ENCODE measurements at places on chromosomes 1 and 21.

GRCh38 chr1:204812842-204813241, 57.8 kb upstream of the NFASC start:
- no peak for DNase-seq

DNA sequence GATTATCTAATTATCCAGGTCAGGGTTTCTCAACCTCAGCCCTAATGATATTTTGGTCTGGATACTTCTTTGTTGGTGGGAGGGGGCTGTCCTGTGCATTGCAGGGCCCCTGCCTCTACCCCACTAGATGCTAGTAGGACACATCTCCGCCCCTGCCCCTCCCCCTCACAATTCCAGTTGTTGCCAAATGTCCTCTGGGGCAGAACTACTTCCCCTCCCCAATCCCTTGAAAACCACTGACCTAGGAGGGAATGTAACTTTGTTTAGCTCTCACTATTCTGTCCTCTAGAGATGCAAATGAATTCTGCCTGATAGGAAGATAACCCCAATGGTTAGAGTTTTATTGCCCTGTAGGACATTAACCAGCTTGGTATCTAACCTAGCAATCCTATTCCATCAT, 8.1 kb downstream of the CACNA1S start:
- no peak for DNase-seq

- DNase-seq = peak; percentile 67
Observed at GRCh38 chr1:45493116-45493697, 2.2 kb upstream of the TESK2 start.

- no peak for DNase-seq
Observed at GRCh38 chr1:181659321-181659957, 176.1 kb downstream of the CACNA1E start.

- DNase-seq = no peak
Observed at GRCh38 chr1:232594768-232595698, 34.9 kb downstream of the SIPA1L2 start.

DNA sequence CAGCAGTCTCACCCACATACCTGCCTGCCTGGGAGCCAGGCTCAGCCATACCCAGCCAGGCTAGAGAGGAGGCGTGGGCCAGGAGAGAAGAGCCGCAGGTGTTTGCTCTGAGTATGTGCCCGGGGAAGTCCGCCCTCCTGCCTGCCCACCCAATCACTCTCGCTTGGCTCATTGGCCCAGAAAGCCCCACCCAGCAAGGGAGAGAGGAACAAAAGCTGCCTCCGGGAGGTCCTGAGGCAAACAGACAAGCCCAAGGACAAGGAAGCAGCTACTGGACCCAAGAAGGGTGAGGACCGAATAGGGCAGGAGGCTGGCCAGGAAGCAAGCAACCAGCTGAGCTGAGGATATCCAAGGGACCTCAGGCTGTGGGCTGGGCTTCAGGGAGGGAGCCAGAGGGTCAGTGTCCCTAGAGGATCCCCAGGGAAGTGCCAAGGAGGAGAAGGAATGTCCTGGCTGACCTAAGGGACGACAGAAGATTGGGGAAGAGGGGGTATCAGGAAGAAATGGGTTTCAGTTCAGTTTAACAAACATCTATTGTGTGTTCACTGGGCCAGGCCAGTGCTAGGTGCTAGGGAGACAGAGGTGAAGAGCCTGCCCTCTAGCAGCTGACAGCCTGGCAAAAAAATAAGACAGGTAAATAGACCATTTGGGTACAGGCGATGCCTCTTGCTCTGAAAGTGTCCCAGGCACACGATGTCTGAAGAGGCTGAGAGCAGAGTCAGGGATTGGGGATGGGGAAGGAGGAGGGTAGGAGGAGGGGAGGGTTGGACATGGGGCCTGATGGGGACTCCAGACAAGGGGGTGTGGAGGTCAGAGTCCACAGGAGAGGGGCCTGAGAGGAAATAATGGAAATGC, at the start of gene GJB4:
TSS of gene GJB4 (plus strand) at position 238 of the 855 bp plus-strand sequence. CDS start 1,515 bp downstream, outside the sequence.
- no peak for DNase-seq

GRCh38 chr1:76939050-76939816, 72.0 kb downstream of the ST6GALNAC5 start:
- DNase-seq = peak; percentile 89

DNA sequence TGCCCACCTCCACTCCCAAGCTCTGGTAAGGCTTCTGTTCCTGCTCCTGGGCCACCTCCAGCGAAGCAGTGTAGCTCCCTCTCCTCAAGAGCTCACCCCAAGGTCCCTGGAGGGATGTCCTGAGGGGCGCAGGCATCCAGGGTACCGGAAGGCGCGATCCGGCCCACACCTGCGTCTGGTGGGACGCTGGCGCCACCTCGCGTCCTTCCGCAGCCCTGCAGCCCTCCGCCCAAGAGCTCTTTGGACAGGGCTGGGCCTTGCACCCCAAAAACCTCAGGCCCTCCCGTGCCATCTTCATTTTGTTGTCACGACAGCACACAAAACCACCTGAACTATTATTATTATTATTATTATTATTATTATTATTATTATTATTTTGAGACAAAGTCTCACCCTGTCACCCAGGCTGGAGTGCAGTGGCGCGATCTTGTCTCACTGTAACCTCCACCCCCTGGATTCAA, 49.2 kb upstream of the PAX7 start:
- DNase-seq = peak; percentile 6

DNA sequence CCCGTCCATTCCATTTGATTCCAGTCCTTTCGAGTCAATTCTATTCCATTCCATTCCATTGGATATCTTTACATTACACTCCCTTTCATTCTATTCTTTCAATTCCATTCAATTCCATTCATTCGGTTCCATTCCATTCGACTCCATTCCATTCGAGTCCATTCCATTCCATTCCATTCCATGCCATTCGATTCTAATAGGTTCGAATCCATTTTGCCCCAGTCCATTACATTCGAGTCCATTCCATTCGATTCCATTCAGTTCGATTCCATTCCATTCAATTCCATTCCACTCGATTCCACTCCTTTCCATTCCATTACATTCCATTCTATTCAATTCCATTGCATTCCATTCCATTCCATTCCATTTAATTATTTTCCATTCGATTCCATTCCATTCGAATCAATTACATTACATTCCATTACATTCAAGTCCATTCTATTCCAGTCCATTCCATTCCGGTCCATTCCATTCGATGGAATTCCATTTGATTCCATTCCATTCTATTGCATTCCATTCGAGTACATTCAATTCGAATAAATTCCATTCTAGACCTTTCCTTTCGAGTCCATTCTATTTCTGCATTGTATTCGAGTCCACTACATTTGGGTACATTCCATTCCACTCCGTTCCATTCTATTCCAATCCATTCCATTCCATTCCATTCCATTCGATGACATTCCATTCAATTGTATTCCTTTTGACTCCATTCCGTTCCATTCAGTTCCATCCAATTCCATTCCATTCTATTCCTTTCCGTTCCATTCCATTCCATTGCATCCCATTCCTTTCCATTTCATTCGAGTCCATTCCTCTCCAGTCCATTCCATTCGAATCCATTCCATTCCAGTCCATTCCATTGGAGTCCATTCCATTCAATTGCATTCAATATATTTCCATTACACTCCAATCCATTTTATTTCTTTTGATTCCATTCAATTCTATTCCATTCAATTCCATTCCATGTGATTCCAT, 2604.8 kb upstream of the TPTE start:
- DNase-seq = no peak

DNA sequence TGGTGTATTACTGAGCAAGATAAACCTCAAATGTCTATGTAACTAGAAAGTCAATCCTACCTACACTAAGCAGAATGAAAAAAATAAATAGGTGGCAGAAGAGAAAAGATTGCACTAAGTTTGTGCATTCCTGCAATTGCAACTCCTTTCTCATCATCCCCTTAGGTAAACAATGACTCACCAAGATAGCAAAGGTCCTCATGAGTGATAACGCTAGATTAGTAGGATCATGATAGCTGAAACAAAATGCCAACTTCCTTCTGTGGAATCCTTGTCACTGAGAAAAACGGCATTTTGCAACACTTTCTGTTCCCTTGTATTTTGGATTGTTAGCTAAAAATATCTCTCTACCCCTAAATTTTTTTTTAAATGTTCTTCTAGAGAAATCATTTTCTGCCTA, 20.0 kb upstream of the FCER1A start:
- no peak for DNase-seq

DNA sequence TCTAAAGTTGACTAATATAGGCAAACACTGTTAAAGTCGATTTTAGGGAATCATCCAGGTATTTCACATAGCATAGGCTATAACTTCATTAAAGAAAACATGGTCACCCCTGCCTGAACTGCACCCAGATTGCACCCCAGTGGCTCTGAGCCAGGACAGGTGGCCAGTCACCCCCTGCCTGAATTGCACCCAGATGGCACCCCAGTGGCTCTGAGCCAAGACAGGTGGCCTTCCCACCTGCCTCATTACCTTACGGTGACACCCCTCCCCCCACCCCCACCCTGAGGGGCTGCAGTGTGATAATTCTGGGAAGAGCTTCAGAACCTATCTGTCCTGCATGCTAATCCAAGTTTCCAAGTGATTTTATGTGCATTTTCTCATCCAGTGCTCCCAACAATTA, 78.9 kb downstream of the DSCAM start:
- no peak for DNase-seq

GRCh38 chr1:209704584-209704983, at the start of gene HSD11B1:
HSD11B1 (plus strand) TSS chr1:209704846; CDS start chr1:209704943, 97 bp downstream.
- DNase-seq = peak; percentile 66

DNA sequence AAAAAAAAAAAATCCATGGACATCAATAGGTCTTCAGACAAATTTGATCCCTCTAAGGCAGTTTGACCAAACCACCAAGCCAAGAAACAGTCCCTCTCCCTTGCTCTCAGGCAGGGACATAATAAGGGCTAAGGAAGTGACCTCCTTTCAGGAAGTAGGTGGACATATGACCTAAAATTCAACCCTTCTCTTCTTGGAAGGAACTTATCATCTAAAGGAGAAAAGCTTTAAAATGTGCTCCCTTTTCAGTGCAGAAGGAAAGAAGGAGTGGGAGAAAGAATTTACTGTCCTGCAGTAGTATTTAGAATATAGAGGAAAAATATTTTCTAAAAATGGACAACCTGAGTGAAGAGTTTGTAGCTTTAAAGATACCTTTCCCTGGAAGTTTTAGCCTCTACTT, 118.1 kb downstream of the DTL start:
- DNase-seq = no peak

DNA sequence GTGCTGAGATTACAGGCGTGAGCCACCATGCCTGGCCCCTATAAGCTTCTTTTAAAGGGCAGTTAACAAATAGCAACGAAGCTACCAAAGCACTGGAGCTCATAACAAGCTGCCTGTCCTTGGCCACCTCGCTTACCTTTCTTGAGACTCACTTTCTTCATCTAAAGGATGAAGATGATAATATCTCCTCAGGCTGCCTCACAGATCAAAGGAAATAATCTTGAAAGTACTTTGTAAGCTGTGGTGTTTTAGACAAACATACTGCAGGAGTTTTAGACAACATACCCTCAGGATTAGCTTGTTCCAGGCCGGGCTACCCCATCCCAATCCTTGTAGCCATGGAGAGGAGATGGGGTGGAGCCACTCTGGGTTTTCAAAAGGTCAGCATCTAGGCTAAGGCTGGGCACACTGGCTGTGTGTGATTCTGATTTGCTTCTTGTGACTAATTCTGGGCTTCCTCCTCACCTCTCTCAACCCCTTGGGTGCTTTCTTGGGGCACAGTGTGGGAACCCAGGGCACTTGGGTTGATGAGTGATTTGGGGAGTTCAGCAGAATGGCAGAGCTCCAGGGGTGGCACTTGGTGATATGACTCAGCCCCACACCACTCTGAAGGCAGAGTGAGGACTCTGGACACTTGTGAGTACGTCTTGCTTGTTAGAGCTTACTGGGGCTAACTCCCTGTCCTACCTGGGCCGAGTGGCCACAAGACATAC, 5.2 kb downstream of the GPR25 start:
- no peak for DNase-seq

DNA sequence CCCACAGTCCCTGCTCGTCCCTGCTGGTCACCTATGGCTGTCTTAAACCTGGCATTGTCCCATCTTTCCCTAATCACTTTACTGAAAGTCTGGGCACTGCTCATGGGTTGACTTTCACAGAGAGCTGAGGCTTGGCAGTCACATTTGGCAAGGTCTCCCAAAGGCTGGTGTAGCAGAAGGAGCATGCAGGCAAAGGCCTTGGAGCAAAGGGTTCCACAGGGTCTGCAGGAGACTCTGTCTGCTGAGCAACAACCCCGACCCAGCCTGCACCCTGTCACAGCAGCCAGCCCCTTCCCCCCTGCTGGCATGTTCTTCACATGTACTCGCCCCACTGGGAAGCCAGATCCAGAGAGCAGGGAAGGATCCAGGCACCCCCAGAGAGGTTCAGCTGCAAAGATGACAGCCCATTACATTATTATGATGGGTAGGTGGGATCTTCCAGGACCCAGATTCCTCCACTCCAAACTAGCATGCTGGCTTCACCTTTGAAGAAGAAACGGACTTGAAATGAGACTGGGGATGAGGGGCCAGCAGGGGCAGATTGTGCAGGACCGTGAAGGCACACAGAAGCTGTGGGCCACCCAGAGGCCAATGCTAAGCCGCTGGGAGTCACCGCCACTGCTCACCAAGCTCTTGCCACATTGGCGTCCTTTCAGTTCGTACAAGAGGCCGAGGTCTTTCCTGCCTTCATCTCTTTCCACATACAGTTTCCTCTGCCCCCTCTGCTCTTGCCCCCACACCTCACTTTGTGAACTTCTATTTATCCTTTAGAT, 14.2 kb upstream of the TMEM125 start:
- DNase-seq = no peak

GRCh38 chr1:172719066-172719627, 60.2 kb downstream of the FASLG start:
- DNase-seq = no peak

GRCh38 chr1:184210031-184210430, 158.5 kb downstream of the TSEN15 start:
- peak; percentile 86 for DNase-seq

DNA sequence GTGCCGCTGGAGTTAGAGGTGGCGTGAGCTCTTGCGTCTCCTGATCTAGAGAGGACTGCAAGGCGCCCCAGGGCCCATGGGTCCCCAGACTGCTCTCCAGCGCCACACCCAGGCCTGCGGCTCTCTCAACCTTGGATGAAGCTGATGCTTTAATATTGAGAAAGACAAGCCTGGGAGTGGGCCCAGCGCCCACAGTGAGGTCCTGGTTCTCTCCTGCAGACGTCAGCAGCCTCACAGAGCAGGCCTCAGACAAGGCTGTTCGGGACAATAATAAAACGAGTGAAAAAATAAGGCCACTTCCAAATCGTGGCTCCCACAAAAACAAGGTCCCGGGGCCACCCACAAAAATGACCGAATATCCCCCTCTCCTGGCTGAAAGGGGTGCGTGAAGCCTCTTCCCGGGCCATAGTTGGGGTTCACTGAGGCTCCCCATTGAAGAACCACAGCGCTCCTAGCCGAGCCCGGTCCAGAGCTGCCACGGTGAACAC, 6.0 kb upstream of the DNMT3L start:
- DNase-seq = peak; percentile 7

GRCh38 chr1:213622365-213623063, 365.3 kb upstream of the PROX1 start:
- DNase-seq = no peak

- DNase-seq = peak; percentile 46
Observed at GRCh38 chr1:199855580-199855979, 171.9 kb upstream of the NR5A2 start.

DNA sequence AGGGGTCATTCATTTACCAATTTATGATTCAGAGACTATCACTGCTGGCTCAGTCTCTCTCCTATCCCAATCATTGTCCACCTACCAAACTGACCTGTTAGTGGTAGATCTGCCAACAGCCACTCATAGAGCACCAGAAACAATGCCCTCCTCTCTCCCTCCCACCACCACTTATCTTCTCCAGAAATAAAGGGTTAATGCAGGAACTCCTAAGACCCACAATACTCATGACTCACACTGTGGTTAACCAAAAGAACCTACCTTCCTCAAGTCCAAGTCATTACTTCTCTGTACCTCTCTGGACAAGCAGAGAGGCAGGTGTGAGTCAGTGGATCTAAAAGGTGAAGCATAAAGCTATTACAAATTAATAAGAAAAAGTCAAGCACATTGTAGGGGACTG, 40.9 kb upstream of the CAMK1G start:
- no peak for DNase-seq
